ENCODE measurements at places on chromosomes 6 and 20.

- DNase-seq, result no peak
These were observed 251.1 kb downstream of the HAO1 start for GRCh38 chr20:7689151-7689550.

- DNase-seq, result no peak
These were observed 333.6 kb upstream of the JARID2 start for GRCh38 chr6:14912226-14912625.

DNA sequence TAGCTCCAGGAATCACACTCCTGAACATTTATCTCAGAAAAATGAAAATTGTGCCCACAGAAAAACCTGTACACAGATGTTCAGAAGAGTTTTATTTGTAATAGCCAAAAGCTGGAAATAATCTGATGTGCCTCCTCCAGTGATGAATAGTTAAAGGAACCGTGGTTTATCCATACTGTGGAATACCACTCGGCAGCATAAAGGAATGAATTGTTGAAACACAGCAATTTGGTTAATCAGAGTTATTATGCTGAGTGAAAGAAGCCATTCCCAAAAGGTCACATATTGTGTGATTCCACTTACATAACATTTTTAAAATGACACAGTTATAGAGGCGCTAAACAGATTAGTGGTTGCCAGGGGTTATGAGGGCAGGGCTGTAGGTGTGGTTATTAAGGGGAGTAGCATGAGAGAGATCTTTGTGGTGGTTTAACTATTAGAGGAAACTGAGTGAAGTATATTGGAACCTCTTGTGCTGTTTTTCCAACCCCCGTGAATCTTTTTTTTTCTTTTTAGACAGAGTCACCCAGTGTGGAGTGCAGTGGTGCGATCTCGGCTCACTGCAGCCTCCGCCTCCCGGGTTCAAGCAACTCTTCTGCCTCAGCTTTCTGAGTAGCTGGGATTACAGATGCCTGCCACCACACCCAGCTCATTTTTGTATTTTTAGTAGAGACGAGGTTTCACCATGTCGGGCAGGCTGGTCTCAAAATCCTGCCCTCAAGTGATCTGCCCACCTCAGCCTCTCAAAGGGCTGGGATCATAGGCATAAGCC, 26.2 kb downstream of the PSMF1 start:
- DNase-seq, result no peak

- DNase-seq, result no peak
These were observed 54.1 kb upstream of the PDE7B start for GRCh38 chr6:135797361-135797760.

- no peak for DNase-seq
These were observed 3.7 kb upstream of the CST11 start for GRCh38 chr20:23456409-23456808.

DNA sequence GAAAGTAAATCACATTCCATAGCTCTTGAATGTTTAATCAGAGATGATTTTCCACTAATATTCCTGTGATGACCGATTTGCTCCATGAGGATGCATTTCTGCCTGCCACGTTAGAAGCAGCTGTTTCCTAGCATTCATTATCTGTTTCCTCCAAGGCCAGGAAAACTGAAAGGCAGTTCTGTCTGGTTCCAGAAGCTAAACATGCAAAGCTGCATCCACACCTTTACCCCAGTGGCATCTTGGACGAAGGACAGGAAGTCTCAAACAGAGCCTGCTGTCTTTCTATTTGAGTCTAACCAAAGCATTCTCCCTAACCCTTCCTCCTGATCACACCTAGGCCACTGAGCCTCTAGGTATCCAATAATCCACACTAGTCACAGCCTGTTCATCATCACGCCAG, 27.6 kb downstream of the CNKSR3 start:
- DNase-seq, result no peak

DNA sequence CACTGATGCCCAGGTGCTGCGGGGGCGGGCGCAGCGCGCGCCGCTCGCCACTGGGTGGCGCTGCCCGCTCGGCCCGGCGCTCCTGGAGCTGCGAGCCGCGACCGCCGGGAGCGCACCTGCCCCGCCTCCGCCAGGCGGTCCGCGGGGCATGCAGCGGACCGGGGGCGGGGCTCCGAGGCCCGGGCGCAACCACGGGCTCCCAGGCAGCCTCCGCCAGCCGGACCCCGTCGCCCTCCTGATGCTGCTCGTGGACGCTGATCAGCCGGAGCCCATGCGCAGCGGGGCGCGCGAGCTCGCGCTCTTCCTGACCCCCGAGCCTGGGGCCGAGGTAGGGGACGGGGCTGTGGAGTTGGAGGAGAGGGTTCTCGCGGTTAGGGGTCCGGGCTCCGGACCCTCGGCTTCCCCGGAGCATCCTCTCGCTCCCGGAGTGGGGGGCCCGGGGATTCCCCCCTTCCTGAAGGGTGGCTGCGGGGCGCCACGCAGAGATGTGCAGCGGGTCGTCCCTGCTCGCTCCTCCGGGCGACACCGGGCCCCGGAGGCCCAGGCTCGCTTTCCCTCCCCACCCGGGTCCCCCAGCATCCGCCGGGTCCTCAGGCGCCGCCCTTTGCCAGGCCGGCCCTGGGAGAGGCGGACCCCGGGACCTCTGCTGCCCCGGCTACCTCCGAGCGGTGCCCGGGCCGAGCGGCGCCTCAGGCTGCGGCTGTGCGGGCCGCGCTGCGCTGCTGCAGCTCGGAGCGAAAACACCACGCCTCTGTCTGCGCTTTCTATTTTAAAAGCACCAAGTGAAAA, at the start of gene BCAS4:
Gene BCAS4, plus strand, starts transcription at position 216 of the 789 bp plus-strand sequence. Its CDS starts 23 bp downstream, at position 239.
- peak; percentile 94 for DNase-seq

DNA sequence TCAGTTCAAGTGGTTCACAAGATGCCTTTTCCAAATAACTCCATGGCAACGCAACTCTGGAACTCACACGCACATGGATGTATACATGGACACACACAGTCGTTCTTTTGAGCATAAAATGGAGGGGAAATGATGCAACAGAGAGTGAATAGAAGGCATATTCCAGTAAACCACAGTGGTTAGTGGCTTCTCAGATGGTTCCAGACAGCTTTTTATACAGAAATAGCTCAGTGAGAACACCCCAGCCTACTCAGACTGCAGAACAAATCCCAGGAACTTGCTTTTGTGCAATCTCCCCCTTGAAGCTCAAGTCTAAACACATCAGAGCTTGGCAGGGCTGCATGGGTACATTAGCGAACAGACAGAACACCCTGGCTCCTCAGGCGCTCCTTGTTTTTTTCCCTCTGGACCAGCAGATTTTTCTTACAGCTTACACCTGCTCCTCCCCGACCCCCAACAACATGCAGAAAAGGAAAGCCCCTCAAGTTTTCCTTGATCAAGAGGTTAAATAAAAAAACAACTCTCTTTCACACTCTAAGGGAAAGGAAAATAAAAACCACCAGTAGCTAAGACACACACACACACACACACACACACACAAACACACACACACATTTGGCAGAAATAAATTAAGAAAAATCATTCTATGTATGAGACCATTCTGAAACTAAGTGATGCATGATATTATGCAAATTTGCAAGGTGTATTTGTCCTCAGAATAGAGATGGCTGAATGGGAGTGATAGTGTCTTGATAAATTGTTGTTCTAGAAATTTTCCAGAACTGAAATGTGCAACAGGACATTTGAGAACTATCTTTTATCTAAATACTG, 51.2 kb upstream of the RANBP9 start:
- DNase-seq, result peak; percentile 95

DNA sequence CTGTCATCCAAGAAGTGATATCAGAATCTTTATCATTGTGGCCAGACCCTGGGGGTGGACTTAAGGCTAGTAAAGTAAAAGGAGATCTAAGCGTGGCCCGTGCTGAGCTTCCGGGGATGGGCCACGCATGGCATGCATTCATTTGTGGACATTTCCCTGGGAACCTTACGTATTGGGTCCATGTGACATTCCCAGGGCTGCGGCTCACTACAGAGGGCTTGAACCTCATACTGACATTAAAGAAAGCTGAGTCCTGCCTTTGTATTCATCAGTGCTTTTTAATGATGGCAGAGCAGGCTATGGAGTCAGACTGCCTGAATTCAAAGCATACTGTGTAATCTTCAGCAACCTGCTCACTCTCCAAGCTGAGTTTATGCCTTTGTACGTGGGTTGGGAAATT, 152.2 kb upstream of the AFDN start:
- DNase-seq, result no peak

DNA sequence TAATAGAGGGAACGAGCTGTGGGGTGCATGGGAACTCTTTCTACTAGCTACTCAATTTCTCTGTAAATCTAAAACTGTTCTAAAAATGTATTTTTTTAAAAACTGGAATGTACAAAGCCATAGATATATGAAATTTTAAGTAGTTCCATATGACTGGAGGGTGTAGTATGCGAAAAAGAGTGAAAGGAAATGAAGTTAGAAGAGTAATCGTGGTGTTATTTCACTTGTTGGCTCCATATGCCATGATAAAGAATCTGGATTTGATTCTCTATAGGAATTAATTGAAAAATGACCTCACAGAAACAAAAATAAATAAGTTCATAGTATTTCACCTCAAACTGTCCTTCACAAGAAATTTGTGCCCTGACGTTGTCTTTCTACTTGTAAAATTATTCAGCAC, 500.2 kb downstream of the TENT5A start:
- no peak for DNase-seq

DNA sequence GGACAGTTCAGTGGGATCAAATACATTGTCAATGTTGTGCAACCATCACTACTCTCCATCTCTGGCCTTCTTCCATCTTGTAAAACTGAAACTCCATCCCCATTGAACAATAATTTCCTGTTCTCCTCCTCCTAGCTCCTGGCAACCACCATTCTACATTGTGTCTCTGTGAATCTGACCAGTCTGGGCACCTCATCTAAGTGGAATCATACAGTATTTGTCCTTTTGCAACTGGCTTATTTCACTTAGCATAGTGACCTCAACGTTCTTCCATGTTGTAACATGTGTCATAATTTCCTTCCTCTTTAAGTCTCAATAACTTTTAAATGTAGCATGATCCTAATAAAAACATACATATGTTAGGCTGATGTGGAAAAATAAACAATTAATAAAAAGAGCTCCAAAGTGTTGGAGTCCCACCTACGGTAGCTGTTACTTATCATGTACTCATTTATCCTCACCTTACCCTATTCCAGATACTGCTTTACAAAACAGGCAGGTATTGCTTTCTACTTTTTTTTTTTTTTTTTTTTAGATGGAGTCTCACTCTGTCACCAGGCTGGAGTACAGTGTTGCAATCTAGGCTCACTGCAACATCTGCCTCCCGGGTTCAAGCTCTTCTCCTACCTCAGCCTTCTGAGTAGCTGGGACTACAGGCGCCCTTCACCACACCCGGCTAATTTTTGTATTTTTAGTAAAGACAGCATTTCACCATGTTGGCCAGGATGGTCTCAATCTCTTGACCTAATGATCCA, 91.9 kb downstream of the TNFAIP3 start:
- DNase-seq, result peak; percentile 33

Data from GM23248 (cell line).